Left ventricle myocardium inferior (tissue), 1 donor: ENCODE measurements at places on chromosomes 6 and 20. TPM values are rescaled to one million over a fixed set of nuclear protein-coding genes. Genes with fewer than 3 reads are reported as not detected.

- DNase-seq: no peak
Observed at GRCh38 chr20:62635232-62635631, 7.1 kb upstream of the SLCO4A1 start.

DNA sequence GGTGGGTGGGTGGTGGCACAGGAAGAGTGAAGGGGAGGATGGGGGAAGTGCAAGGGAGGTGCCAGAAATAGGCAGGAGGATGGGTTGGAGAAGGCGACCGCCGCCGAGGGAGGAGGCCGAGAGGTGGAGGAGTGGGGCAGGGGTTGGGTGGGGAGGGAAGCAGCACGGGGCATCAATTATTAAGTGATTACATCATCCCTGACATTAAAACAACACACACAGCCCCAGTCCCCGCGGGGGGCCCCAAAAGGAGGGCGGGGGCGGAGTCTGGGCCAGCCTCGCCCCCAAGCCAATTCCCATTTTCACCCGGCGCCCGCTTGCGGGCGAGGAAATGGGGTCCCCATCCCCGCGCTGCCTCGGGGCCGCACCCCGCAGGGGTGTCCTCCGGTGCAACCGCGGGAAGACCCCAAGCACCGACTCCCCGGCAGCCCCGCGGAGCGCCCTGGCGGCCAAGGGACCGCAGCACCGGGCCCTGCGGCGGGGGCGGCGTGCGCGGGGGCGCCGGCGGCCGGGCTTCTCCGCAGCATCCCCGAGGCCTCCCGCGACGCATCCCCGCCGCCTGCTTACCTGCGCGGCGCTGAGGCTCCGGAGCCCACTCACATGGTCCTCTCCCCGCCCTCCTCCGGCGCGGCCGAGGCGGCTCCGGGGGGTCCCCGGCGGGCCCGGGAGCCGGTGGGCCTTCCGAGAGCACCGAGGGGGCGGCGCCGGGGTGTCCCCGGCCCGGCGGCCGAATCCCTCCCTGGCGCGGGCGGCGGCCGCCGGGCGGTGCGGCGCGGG lies 663 bp downstream of the FYN start:
- peak; percentile 37 for DNase-seq

SLC17A2 gene
- not detected for total RNA-seq

DNA sequence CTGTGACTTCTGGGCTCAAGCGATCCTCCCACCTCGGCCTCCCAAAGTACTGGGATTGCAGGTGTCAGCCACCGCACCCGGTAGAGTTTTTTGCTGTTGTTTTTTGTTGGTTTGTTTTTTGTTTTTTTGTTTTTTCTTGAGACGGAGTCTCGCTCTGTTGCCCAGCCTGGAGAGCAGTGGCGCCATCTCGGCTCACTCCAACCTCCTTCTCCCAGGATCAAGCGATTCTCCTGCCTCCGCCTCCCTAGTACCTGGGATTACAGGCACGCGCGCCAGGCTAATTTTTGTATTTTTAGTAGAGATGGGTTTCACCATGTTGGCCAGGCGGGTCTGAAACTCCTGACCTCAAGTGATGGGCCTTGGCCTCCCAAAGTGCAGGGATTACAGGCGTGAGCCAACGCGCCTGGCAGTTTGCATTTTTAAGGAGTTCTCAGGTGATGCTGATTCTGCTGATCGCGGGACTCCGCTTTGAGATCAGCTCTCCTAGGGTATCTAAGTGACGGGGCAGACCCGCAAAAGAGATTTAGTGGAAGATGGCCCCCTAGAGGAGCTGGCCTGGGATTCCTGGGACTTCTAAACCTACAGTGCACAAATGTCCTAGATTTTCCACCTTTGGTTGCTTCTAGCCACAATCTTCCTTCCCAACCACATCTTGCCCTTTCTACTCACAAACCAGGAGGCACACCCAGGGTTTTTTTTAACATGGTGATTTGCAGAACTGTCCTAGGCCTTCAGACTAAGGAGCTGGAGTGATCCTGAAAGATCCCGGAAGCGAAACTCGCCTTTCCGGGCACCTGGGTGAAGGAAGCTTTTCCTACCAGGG lies 45.2 kb downstream of the DPPA5 start:
- DNase-seq: no peak

- no peak for DNase-seq
Observed at GRCh38 chr6:42860036-42860435, 19.4 kb upstream of the RPL7L1 start.

- no peak for DNase-seq
Observed at GRCh38 chr20:48298851-48299484, 513.7 kb upstream of the SULF2 start.

DNA sequence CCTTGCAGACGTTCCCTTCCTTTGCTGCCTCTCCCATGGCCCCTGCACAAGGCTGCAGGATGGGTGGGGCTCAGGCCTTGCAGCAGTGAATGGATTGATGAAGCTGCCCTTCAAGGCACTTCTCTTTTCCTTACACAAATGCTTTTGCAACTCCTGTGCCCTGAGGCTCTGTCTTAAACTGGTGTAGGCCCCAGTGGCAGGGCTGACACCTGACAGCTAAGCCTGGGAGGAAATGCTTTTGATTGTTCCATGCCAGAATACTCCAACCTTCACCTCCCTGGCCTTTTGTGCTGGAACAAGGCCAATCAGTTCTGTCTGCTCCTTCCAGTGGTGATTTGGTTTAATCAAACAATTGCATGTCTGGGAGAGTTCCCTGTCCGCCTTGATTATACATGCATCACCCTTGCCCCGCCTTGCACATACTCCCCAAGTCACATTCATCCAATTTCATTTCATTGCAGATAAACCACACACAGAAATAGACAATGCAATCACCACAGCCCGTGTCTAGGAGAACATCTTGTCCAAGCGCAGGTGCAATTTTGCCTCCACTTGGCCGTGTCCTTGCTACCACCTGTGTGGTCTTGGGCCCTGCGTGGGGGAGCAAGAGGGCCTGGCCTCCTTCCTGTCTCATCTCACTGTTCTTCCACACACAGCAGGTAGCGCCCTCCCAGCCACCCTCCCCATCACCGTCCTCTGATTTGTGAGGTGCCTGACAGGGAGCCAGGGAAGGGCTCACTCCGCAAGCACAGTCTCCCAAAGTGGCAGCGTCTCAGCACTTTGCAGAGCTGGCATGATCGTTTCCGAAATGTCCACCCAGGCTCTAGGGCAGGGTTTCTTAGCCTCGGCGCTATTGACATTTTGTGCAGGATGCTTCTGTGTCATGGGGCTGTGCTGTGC lies 120.4 kb downstream of the CDH26 start:
- DNase-seq: no peak

DNA sequence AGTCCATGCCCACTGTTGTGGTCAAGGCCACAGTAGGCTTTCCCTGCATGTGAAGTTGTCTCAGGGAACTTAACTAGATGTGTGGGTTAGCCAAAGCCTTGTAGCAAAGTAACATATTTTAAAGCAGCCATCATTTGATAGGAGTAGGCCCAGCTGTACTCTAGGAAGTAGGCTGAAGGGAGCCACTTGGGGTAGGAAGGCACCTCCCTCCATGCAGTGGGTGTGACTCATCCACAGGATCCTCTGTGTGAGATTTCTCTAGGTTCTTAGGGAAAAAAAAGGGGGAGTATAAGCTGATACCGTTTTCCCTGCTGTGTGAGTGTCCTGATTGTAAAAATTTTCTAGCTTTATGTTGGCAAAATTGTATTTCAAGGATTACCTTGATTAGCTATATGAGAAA lies 44.7 kb downstream of the VAPB start:
- no peak for DNase-seq

C6orf52 gene
- total RNA-seq: 1.5 TPM

GRCh38 chr20:57633945-57634491 lies 13.8 kb upstream of the ZBP1 start:
- no peak for DNase-seq

GRCh38 chr6:2730353-2731107 lies 20.2 kb downstream of the MYLK4 start:
- DNase-seq: no peak

GRCh38 chr6:106182455-106182854 lies 96.3 kb downstream of the PRDM1 start:
- no peak for DNase-seq

GFRAL gene
- total RNA-seq: not detected

DNA sequence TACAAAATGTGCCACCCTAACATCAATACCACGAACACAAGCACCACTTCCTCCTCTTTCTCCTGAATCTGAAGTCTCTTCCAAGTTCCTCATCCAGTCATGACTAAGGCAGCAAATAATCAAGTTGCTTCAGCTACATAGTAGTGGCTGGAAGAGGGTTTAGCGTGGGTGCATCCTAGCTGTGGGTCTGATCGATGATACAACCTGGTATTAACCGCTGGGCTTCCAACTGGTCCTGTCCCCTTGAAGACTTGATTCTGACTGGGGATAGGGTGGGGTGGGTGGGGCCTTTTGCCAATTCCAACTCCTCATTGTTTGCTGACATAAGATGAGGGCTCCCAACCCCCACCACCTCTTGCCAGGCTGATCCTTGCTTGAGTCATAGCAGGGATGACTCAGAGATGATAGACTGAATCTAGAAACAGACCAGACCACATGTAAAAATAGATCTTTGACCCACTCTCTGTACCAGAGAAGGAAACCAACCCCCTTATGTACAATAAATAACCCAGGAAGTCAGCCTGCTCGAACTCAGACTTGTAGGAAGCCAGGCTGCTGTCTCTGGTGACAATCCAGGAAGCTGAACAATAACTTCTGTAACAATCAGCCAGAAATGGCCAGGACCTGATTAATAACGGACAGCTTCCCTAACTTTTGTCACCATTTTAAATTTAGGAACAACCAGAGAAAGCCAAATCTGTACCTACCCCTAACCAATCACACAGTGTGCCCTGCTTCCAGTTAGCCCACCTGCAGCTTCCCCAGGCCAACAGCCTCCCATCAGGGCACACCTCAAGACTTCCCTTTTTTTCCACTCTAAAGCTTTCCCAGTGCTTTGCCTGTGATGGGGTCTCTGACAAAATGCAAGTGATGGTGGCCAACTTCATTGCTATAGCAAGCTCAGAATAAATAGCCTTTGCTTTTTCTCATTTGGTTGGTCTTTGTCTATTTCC lies 68.9 kb upstream of the FAM184A start:
- no peak for DNase-seq

GRCh38 chr6:97963193-97963592 lies 680.2 kb upstream of the MMS22L start:
- no peak for DNase-seq

RCAN2 gene
- total RNA-seq: 312 TPM

DNA sequence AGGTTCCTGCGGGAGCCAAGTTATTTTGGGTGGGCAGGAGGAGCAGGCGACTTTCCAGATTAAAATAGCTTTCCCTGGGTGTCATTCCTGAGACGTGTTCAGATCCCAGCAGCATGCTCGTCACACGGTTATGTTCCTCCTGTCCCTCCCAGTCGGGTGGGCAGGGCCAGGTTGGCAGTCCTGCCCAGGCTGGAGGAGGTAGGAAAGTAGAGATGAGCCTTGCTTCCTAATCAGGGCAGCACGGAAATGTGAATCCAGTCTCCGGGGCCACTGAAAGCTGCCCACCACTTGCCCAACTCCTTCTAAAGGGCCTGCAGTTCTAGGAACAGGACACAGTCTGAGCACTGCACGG lies 137.0 kb downstream of the MRPL14 start:
- peak; percentile 54 for DNase-seq

TBC1D32 gene
- 3.5 TPM for total RNA-seq

DNA sequence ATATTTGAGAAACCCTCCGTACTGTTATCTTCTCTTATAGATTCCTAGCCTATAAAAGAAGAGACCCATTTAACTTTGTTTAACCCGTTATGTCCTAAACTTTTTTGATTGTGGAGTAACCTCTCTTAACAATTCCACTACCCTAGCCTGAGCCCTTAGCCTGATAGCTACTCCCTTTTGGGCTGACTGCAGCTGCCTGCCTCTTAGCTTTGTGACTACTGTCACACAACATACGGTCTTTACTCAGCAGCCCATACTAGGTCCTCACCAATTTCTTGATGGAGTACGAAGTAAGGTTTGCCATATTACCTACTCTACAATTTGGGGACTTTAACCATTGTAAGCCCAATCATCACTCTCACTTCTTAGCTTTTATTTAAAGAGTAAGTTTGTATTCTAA lies 72.7 kb downstream of the QRSL1 start:
- no peak for DNase-seq

DNA sequence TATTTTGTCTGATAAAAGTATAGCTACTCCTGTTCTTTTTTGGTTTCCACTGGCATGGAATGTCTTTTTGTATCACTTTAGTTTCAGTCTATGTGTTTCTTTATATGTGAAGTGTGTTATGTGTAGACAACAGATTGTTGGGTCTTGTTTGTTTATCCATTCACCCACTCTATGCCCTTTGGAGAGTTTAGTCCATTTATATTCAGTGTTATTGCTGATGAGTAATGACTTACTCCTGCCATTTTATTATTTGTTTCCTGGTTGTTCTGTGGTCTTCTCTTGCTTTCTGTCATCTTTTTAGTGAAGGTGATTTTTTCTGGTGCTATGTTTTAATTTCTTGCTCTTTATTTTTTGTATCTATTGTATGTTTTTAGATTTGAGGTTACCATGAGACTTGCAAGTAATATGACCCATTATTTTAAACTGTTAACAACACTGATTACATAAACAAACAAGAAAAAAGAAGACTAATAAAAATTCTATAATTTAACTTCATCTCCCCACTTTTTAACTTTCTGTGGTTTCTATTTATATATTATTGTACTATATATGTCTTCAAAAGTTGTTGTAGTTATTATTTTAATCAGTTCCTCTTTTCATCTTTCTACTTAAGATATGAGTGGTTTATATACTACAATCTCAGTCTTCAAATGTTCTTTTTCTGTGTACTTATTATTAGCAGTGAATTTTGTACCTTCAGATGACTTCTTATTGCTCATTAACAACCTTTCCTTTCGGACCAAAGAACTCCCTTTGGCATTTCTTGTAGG lies 323.4 kb downstream of the BTBD9 start:
- no peak for DNase-seq

DNA sequence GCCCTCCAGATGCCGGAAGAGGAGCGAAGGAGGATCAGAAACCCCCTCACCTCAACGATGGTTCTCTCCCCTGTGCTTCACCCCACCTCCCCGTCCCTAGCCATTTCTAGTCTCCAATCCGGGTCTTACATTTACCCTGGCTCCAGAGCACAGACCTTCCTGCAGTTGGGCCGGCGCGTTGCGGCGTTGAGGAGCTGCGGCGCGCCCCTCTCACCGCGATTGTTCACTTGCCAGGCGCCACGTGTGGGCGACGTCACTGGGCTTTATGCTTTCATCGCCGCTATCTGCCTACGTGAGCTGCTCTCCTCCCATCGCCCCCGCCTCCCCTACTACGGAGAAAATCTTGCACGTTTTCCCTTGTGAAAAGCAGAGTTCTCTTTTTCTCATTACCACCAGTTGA lies at the start of gene CRISP2:
TSS of gene CRISP2 (minus strand) at position 198 of the 400 bp plus-strand sequence. CDS start 4,347 bp downstream, outside the sequence.
- DNase-seq: no peak
